ENCODE measurements at places on chromosomes 6 and 20.

DNA sequence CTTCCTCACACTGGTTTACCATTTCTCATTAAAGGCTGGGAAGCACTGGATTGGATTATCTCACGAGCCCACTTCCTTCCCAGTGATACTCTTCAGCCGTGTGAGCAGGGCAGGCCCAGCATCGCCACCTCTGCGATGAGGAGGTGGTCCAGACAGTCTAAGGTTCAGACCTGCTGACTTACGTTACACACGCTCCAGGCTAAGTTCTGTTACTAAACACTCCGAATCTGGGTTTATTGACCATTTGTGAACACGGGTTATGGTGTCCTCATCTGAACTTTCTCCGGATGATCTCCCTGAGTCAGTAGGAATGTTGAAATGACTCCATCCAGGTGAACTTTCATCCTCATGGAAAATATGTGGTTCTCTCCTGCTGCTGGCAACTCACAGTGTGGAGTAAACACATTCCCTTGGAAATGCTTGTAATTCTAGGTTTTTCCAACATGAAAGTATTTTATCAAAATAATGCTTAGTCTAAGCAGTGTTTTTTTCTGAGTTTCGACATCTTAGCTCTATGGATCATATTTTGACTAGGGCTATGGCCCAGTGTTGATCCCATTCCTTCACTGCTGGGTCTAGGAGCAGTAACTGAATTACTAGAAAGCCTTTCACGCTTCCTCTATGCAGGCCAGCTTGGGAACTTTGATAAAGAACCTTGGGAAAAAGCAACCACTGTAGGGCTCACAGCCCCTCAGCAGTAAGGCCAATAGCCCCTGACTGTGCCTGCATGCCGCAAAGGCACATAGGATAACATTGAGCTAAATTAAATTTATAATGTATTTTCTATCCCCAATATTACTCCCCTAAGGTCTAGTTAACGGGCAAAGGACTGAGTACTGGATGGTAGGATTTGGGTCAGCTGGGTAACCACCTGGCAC lies 37.7 kb upstream of the PXDC1 start:
- peak; percentile 30 for DNase-seq

- no peak for DNase-seq
Observed at GRCh38 chr6:132365281-132365907, 35.9 kb downstream of the MOXD1 start.

DNA sequence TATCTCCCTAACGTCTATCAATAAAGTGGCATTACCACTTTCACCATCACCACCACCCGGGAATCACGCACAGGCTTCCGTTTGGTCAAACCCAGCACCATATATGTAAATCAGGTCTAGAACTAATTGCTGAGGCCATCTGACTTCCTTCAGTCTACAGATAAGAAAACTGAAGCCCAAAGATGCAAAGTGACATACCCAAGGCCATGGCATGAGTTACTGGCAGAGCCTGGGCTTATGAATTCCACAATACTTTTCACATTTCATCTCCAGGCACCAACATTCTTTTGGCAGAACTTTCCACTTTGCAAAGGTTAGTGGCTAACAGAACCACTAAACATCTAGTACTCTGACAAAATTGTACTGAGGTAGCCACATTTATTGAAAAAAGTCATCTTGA lies 64.5 kb upstream of the TINAG start:
- no peak for DNase-seq

- DNase-seq = no peak
Observed at GRCh38 chr6:125231574-125232343, 70.0 kb downstream of the HDDC2 start.

- no peak for DNase-seq
Observed at GRCh38 chr6:25537349-25538018, 114.5 kb upstream of the SCGN start.

- DNase-seq = no peak
Observed at GRCh38 chr6:132410830-132411229, 9.6 kb upstream of the MOXD1 start.

- DNase-seq = no peak
Observed at GRCh38 chr6:31711233-31711632, 3.9 kb upstream of the LY6G6D start.

DNA sequence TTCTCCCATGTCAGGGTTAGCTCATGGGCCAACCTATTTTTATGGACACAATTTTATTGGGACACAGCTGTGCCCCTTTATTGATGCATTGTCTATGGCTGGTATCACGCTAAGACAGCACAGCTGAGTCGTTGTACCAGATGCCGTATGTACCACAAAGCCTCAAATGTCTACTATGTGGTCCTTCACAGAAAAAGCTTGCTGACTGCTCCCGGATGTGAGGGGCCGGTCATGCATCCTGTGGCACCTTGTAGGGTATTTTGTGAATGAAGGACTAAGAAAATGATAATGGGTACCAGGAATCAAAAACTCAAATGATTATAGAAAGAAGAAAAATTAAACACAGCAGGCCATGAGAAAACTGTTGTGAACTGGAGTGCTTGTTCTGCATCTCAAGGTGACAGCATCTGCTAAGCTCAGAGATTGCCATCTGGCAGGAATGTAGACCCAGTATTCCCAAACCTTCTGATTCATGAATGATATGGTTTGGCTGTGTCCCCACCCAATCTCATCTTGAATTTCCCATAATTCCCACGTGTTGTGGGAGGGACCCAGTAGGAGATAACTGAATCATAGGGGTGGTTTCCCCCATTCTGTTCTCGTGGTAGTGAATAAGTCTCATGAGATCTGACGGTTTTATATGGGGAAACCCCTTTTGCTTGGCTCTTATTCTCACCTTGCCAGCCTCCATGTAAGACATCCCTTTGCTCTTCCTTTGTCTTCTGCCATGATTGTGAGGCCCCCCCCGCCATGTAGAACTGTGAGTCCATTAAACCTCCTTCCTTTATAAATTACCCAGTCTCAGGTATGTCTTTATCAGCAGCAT lies 248.5 kb downstream of the TSHZ2 start:
- no peak for DNase-seq

DNA sequence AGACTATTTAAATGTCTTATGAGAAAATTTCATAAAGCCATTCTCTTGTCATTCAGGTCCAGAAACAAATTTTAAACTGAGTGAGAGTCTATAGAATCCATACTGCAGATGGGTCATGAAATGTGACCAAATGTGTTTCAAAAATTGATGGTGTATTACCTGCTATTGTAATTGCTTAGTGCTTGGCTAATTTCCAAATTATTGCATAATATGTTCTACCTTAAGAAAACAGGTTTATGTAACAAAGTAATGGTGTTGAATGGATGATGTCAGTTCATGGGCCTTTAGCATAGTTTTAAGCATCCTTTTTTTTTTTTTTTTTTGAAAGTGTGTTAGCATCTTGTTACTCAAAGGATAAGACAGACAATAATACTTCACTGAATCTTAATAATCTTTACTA lies 5.0 kb downstream of the MARCKS start:
- no peak for DNase-seq

DNA sequence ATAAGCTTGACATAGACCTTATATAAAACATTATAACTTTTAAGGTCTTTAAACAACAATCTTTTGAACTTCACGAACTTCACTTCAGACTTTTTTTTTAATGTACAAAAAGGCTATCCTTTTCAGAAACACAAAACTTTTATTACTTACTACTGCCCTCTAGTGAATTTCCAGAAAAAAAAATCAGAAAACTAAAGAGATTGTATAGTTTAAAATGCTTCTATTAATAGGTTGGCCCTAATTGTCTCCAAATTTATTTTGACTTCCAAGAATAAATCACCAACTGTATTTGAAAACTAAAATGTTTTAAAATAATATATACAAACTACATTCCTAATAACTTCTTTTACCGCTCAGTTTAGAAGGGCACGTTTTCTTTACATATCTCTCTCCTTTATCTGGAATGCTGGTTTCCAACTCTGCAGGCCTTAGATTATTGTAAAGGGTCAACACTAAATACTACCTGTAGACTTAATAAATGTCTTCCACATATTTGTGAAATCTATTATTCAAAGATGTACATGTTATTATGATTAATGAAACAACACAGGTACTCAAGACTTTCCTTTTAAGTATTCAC lies 66.8 kb downstream of the LMBRD1 start:
- no peak for DNase-seq

GRCh38 chr6:7243179-7243981 lies 69.6 kb downstream of the SSR1 start:
- DNase-seq = peak; percentile 54

GRCh38 chr6:153117986-153118879 lies 12.8 kb downstream of the RGS17 start:
- DNase-seq = peak; percentile 58

- no peak for DNase-seq
Observed at GRCh38 chr6:22112461-22112860, 184.4 kb downstream of the PRL start.

GRCh38 chr20:44576297-44576696 lies 6.1 kb upstream of the PKIG start:
- DNase-seq = peak; percentile 26

GRCh38 chr6:89371849-89372505 lies 19.5 kb upstream of the UBE2J1 start:
- peak; percentile 37 for DNase-seq

GRCh38 chr6:133254552-133255228 lies 13.5 kb downstream of the EYA4 start:
- no peak for DNase-seq

- DNase-seq = no peak
Observed at GRCh38 chr6:24458941-24459340, 30.4 kb downstream of the GPLD1 start.

DNA sequence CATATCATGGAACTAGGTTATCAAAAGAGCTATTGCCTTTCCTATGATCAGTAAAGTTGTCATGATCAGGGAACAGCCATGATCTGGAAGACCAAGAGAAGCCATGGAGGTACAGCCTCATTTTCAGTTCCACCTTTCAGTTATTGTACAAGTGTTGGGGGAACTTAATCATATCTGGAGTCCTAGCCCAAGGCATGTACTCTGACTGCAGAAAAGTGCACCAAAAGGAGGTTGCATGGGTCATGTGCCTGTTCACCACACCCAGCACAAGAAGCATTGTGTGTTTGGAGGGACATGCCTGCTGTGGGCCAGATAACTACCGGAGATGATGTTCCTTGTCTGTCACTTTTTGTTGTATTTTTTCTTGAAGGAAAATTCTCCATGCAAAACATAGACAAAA lies 185.8 kb upstream of the MAN1A1 start:
- no peak for DNase-seq

DNA sequence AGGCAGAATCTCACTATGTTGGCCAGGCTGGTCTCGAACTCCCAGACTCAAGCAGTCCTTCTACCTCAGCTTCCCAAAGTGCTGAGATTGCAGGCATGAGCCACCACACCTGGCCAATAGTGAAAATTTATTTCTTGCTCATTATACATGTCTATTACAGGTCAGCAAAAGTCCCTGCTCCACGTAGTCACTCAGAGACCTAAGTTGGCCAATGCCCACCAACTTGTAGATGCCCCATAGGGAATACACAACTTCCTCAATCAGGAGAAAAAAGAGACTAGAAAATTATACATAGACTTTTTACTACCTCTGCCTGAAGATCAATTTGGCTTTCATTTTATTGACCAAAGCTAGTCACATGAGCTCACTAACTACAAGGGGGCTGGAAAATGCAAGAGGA lies 22.0 kb upstream of the CGA start:
- DNase-seq = no peak

- DNase-seq = no peak
Observed at GRCh38 chr20:8709627-8710026, 359.3 kb upstream of the PLCB4 start.

GRCh38 chr20:63597651-63598478 lies 23.8 kb upstream of the HELZ2 start:
- DNase-seq = no peak
